ENCODE measurements at places on chromosomes 5 and 9. TPM values are rescaled to one million over a fixed set of nuclear protein-coding genes. Genes with fewer than 3 reads are reported as not detected.

DMAC1 gene
- total RNA-seq = 130 TPM

GRCh38 chr5:136677217-136677616, 311.9 kb upstream of the TRPC7 start:
- DNase-seq = no peak

GRCh38 chr5:96093890-96094381, 132.3 kb upstream of the ELL2 start:
- DNase-seq = no peak

GRCh38 chr9:71911908-71912335, 483 bp downstream of the C9orf85 start:
- no peak for DNase-seq

DNA sequence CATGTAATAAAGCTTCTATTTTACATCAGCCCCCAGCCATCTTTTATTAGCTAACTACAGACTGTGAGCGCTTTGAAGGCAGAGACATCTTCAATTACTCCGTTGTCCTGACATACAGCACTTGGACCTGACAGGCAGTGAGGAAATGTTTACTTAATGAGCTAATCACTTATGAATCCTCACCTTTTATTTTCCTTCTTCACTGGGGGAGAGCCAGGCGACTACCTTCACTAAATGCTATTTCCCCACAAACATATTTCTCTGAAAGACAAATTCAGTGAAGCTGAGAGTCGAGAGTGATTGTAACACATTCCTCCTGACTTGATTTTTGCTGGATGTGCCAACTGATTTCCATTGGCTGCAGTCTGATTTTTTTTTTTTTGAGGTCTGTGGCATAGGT, 192.1 kb upstream of the CLINT1 start:
- DNase-seq = no peak

DNA sequence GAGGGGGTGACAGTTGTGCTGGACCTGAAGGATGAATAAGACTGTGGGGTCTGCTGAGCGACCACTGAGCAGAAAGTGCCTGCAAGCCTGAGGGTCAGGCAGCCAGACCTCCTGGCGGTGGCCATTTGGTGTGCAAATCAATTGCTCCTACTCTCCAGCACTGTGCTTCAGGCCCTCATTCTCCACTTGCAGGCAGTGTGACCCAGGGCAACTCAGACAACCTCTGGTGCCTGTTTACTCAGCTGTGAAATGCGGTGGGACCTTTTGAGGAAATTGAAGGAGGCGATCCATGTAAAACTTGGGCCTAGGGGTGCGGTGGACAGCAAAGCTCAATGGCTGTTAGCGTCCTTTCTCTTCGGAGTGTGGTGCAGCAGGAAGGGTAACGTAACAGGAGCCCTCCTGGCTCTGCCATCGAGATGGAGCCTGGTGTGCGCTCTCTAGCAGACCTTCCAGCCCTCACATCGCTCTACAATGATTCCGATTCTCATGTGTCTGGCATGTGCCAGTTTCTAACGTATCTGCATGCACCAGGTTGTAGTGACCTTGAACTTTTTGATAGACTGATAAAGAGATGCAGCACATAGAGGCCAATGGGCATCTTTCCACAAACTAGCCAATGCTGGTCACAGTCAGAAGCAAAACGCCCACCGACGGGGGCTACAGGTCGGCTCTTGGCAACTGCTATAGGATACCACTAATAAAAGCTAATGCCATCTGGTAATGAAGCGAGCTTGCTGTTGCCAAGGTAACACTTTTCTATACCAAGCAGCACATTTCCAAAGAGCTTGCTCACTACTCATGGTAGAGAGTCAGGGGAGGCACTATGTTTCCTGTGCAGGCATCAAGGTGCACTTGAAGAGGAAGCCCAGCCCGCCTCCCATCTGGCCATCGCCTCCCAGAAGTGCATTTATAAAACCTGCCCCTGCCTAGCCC, 159.7 kb upstream of the RAPGEF1 start:
- DNase-seq = no peak

GRCh38 chr9:38362852-38363588, 29.5 kb upstream of the ALDH1B1 start:
- no peak for DNase-seq

DNA sequence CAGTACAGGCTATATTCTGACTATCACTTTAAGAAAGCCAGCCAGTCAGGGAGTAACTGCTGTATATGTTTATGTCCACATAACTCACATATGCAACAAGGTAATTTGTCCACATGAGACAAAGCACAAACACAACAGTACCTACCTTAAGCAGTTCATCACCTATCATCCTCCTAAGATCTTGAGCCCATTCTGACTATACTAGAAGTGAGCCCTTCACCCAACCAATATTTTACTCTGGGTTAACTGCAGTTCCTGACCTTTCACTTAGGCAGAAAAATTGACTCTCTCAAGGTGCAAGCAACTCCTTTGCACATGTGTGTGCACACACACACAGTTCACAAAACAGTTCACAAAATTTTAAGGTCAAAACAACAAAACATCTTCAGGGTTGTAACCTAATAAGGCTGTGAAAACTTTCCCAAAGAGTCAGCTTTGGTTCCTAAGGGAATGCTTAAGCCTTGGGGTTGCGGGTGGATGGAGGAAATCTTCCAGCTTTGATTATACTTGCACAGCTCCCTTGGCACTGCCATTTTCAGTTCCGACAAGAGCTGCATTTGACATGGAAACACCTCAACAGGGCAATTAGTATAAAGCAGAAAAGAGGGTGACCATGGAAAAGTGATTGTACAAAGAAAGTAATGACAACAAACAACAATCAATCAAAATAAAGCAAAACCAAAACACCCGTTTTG, 215.3 kb downstream of the NFIB start:
- DNase-seq = no peak

GRCh38 chr5:59259237-59259636, 634.3 kb downstream of the PDE4D start:
- no peak for DNase-seq

DNA sequence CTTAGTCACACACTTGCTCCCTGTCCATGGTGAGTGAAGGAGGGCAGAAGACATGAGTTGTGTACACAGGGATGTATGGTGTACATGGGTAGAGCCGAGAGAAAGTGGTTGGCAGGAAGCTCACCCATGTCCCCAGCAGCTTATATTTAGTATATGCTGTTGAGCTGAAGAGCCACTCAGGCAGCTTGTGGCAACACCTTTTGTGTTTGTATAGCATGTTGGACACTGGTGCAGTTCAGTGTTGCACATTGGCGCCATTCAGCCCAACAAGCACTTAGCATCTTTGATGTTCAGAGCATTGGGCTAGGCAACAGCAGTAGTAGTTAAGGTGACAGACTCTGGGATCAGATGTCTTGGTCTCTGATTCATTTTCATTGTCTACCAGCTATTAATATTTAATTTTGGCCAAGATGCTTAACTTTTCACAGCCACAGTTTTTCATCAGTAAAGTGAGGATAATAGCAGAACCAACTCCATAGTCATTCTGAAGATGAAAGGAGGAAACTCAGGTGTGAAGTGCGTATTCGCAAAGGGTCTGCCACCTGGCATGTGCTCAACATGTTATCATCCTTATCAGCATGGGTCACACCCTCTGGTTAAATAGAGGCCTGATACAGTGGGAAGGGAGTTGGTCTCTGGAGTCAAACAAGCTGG, 184.8 kb downstream of the NR3C1 start:
- no peak for DNase-seq
